ENCODE measurements at places on chromosomes 7 and 10.

- peak; percentile 74 for DNase-seq
Measured at GRCh38 chr7:69768986-69769595, 170.8 kb downstream of the AUTS2 start.

- DNase-seq, result no peak
Measured at GRCh38 chr10:5106553-5106952, 12.3 kb downstream of the AKR1C3 start.

GRCh38 chr7:23913016-23913415 is 203.0 kb downstream of the STK31 start:
- DNase-seq, result no peak

GRCh38 chr7:102457352-102457924 is 7.2 kb downstream of the ALKBH4 start:
- no peak for DNase-seq

GRCh38 chr10:46560952-46561351 is 4.5 kb upstream of the GPRIN2 start:
- no peak for DNase-seq

DNA sequence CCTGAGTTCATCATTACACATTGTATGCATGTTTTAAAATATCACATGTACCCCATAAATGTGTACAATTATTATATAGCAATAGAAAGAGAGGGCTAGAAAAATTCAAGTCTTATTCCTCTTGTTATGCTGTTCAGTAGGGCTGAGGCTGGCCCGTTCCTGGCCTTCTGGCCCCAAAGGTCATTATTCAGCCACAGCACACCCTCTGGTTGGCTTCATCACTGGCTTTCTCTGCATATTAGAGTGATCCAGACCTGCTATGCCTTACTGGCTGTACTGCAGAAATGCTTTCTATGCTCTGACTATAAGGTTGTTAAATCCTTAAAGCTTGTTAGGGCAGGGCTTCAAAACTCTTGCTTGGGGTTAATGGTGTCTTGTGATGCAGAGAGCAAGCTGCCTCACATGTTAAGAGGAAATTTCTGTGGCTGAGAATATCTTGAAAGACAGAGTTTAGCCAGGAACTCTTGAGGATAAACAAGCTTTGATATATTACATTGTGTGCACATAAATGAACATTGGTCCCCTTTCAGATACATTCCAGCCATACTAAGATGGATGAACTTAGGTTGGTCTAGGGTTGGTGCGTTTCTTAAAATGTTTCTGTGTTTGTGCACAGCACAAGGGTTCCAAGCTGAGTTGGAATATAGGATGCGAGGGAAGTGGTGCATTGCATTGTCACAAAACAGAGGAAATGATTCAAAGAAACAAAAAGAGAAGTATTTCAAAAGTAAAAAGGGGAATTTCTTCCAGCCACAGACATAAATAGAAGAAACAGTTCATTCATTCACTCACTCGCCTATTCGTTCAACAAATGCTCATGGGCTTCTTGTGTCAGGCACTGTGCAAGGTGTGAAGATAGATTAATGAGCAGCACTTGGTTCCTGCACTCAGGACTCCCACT is 61.6 kb upstream of the WDR11 start:
- no peak for DNase-seq

DNA sequence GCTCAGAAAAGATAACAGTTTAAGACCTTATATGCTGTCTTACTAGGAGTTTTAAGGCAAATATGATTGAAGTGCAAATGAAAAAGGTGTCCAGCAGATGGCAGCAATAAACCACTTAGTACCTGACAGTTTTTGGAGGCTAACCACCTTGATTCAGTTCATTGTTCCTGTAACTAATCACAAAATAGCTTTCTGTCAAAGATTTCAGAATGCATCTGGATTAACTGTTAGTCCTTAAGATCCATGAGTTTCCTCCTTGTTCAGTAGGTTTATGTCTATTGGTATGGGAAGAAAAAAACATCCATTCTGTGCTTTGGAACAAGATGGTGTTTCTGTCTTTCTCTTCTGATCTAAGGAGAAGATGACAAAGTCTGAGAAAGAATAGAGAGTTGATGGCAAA is 46.6 kb downstream of the CCSER2 start:
- peak; percentile 65 for DNase-seq

DNA sequence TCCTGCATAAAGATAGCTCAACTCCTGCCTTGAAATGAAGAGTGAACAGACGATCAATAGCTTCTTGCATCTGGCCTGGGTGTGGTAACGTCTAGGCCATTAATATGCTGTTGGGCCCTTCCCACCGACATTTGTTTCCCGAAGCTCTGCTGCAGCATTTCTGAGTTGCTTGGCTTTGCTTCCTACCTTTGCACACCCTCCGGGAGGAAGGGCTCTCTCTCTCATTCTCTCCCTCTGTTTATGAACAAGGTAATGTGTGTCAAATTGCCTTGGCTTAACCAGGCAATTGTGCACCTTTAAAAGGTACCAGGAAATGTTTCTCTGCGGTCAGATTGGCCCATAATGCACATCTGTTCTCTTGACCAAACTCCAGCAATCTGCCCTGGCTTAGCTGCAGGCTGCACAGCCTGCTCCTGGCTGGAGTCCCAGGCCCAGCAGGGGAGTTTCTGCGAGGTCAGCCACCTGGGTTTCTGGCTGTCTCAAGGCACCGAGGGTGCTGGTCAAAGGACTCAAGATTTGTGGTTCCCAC is 223.7 kb downstream of the SNX10 start:
- peak; percentile 71 for DNase-seq

DNA sequence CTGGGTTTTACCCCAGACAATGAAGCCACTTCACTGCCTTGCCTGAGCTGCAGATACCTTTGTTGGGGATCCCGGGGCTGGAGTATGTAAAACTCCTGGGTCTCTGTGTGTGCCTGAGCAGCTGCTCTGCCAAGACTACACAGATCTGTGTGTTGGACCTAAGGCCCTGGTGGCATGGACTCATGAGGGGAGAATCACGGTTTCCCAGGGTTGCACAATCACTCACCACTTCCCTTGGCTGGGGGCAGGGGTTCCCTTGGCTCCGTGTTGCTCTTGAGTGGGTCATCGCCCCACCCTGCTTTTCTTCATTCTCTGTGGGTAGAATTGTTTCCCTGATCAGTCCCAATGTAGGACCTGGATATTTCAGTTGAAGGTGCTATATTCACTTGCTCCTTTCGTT is 13.9 kb upstream of the TBATA start:
- DNase-seq, result no peak

GRCh38 chr10:11478807-11479206 is 132.6 kb downstream of the USP6NL start:
- DNase-seq, result no peak

GRCh38 chr10:24240041-24240751 is 31.3 kb downstream of the KIAA1217 start:
- no peak for DNase-seq

- no peak for DNase-seq
Measured at GRCh38 chr7:155252892-155253501, 44.7 kb upstream of the INSIG1 start.

- no peak for DNase-seq
Measured at GRCh38 chr10:116260599-116260998, 12.4 kb downstream of the GFRA1 start.

DNA sequence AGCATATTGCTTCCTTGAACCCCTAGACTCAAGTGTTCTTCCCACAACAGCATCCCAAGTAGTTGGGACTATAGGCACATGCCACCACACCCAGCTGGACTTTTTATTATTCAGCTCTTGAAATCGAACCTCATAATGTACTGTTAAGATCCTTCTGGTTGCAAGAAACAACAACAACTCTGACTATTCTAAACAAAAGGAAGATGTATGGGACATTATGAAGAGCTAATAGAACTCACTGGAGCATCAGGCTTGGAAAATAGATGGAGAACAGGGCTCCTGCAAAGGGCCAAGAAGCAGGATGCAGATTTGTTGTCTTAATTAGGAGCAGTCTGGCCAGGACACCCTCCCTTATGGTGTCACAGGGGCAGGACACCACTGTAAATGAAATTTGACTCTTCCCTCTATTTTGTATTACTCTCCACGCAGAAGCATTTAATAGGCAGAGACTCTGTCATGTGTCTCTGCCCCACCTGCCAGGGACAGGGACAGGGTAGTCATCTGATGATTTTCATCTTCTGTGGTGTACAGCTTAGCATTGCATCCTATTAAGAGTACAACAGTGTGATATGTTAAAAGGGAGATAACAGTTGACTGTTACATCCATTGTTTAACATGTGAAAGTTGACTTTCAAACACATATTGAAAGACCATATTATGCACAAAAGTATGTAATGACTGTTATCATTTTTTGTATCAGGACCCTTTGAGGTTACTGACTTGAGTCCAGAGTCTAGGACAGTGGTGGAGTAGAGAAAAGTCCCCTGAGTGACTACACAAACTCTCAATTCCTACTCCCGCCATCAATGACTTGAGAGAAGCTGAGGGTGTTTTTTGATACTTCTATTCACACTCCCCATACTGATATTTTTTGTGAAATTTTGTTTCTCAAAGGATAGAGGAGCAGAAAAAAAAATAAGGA is 157.3 kb downstream of the LRRC4 start:
- no peak for DNase-seq

- DNase-seq, result peak; percentile 16
Measured at GRCh38 chr10:111128331-111129180, 51.7 kb downstream of the ADRA2A start.

- no peak for DNase-seq
Measured at GRCh38 chr7:54992871-54993475, 25.8 kb upstream of the EGFR start.

- DNase-seq, result no peak
Measured at GRCh38 chr10:70355051-70356021, 27.1 kb downstream of the LRRC20 start.

DNA sequence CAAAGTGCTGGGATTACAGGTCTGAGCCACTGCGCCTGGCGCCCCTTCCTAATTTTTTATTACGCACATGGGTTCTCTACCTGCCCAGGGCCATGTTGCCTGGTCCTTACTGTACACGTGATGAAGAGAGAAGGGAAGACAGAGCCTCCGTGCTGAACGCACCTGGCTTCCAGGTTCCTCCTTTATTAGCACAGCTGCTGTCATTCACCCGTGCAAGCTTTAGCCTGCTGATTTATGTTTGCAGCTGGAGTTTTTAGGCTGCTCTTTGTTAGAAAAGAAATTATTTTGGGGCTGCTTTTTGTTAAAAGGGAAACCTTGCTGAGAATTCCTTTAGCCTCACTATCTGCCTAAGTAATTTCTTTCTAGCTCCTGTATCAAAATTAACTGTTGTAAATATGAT is 417.0 kb downstream of the CALN1 start:
- no peak for DNase-seq

DNA sequence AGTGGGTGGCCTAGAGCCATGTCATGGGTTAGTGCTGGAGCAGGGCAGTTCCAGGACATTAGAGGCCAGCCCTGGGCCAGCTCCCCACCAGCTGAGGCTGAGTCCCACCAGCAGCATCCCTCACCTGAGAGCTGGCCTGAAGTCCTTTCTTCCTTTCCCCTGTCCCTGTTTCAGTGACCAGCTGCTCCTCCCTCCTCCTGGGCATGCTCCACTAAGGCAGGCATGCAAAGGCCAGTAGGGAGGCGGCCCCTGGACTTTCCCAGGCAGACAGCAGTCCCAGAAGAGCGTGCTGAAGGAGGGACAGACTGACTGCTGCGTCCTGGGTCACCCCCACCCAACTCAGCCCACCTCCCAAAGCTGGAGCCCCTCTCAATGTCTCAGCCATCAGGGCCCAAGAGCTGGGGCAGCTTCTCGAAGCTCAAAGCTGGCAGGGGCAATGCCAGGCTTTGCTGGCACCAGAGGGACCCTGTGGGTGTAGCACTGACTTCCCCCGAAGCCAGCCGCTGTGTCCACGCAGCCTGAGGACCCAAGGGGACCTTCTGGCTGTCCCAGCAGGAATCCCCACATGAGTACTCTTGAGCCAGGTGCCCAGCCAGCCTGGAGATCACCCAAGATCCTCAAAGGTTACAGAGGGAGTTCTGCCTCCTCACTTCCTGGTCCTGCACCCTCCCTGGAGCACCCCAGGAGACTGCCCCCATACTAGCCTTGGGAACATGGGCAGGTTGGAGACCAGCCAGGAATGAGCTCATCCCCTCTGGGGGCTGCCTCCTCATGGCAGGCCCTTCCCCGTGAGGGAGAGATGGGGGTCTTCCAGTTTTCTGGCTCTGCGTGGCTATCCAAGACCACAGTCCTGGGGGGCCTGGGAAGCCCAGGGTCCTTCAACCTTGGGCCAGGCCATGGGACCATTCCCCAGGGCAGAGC is 35.2 kb upstream of the RET start:
- no peak for DNase-seq

- peak; percentile 37 for DNase-seq
Measured at GRCh38 chr7:73577627-73578341, 595 bp downstream of the TBL2 start.

GRCh38 chr7:88686468-88687229 is 72.9 kb upstream of the ZNF804B start:
- DNase-seq, result no peak

DNA sequence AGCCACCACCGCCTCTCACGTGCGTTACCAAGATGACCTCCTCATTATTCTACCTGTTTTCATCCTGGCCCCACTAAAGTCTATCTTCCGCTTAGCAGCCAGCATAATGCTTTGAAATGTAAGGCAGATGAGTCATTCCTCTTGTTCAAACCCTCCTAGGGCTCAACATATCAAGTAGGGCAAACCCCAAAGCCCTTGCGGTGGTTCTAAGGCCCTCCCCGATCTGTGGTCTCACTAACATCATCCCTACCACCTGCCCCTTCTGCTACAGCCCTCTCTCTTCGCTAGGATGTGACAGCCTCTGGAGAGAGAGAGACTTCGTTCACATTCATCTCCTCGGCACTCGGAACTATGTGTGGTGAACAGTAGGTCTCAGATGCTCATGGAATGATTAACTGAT is 94.8 kb downstream of the SVIL start:
- DNase-seq, result no peak

DNA sequence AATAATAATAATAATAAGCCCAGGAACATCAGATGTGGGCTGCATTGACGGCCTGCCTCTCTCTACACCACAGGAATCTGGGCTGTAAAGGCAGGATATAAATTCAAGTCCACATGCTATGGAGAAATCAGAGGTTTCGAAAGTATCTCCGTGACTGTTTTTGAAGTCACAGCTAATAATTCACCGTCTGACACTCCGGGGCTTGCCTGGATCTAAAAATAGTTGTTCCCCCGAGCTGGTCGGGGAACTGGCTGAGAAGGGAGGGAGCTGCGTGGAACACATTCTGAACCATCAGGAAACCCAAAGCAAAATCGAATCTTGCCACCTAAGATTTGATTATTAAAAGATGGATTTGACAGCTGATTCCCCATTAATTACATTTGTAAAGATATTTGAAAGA is 35.4 kb downstream of the KLF6 start:
- peak; percentile 56 for DNase-seq

All from muscle of back (tissue), 13 donors.